ENCODE measurements at places on chromosomes 6 and 20. TPM values are rescaled to one million over a fixed set of nuclear protein-coding genes. Genes with fewer than 3 reads are reported as not detected.

Gene RBBP9
- 12.7 TPM for total RNA-seq

GRCh38 chr20:8399947-8400346 lies 267.9 kb downstream of the PLCB1 start:
- DNase-seq: no peak

GRCh38 chr6:128305228-128305627 lies 215.2 kb downstream of the PTPRK start:
- DNase-seq: no peak

DNA sequence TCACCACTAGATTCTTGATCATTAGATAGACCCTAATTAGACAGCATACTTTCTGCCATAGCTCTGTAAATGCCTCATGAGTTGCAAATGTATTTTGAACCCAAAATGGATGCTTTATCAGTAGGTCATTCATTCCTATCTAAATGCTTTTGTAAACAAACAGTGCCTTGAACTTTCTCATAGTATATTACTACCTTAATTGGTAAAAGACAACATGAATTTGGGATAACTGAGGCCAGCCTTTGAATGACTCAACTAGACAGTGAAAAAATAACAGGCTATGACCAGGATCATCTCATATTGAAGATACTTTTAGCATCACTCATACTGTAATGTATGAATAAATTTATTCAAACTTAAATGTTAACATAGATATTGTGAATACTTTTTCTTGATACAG lies 37.0 kb upstream of the PRL start:
- DNase-seq: no peak

- no peak for DNase-seq
These were observed 172.6 kb upstream of the PHACTR1 start for GRCh38 chr6:12543953-12544352.
